RWPE2 (cell line): ENCODE measurements at places on chromosomes 7 and 10.

DNA sequence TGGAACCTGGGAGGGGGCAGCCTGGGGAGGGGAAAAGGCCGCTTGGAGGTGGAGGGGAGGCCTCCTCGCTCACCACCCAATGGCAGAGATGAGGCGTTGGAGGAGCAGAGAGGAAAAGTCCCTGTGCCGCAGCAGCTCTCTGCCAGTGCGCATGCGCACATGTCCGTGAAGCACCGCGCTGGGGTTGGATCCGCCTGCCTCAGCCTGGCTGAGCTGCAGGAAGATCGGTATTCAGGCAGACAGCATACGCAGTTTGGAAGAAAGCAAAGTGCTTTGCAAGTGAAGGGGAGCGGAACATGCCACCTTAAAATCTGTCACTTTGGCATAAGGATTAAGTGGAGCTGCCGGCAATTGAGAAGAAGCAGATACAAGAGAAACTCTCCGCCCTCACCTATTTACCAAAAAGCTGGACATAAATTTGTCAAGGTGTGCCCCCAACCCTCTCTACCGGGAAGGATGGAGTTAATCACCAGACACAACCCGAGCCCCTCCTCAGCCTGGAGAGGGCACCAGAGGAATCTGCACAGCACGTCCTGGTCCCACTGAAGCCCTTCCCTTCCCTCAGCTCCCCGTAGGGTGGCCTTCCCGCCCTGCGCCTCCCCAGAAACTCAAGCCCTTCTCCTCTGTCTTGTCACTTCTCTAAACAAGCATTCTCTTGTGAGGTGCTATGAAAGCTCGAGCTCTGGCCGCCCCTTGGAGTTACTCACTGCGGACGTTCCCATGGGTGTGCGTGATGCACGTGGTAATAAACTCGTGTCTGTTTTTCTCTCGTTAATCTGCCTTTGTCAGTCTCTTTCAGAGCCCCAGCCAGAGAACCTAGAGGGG lies 32.2 kb upstream of the TMEM72 start:
- DNase-seq = no peak

DNA sequence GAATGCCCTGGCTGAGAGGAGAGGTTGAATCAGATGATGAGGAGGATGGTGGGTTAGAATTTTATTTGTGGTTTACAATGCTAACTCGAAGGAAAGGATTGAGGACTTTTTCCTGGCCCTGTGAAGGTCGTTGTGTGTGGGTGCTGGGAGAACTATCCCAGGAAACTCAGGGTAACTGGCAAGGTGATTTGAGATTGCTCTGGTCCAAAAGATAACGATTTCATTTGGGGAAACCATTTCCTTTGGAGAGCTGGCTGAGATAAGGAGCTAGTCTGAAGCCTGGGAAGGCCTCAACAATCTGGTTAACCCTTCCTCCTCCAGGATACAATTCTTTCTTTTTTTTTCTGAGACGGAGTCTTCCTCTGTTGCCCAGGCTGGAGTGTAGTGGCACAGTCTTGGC lies 33.0 kb downstream of the HK1 start:
- DNase-seq = no peak

DNA sequence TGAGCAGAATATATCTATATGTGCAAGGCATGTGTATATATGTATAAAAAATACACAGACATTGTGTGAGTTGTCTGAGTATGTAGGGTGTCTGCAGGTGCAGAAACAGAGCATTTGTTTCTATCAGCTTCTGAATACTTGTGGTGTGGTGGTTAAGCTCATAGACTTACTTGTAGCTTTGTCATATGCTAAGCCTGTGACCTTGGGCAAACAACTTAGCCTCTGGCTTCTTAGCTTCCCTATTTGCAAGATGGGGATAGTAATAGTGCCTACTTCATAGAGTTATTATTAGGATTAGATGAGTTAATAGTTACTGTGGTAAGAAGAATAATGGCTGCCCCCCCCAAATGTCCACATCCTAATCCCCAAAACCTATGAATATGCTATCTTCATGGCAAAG lies 28.2 kb upstream of the PAX2 start:
- DNase-seq = no peak

- DNase-seq = no peak
These were observed 183.6 kb downstream of the TAX1BP1 start for GRCh38 chr7:27923642-27923980.

GRCh38 chr7:22452142-22452959 lies 47.6 kb downstream of the STEAP1B start:
- DNase-seq = no peak

- no peak for DNase-seq
These were observed 2.7 kb downstream of the GPR146 start for GRCh38 chr7:1046722-1047679.

GRCh38 chr7:41809940-41810576 lies 107.2 kb upstream of the INHBA start:
- no peak for DNase-seq

GRCh38 chr10:124763267-124763666 lies 19.1 kb upstream of the FAM53B start:
- DNase-seq = no peak
